GOT3 (cell line): ENCODE measurements at places on chromosomes 16 and 17.

DNA sequence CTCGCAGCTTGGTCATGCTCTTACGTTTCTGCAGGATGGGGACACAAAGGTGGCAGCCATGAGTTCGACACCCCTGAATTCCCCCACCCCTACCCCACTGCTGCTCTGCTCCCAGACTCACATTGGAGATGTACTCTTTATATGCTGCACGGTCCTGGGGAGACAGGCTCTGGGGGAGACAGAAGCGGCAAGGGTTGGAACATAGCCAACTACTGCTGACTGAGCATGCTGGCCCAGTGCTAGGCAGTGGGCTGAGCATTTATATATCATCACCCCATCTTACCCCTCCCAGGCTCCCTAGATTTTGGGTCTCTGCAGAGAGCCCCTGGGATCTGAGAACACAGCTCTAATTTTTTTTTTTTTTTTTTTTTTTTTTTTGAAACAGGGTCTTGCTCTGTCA, 8.1 kb upstream of the ATXN7L3 start:
- DNase-seq = no peak

DNA sequence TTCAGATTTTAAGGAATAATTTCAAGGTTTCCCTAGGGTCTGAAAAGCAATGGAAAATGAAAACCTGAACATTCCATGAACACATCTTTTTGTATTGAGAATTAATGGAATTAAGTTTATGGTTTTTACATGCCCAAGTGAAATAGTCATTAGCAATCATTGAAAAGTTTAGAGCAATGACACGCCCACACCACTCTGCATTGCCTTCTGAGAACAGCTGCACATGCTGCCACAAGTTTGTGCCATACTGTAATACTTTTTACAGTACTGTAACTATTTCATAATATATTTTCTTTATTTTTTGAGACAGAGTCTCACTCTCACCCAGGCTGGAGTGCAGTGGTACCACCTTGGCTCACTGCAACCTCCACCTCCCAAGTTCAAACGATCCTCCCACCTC, 345.2 kb upstream of the PMFBP1 start:
- no peak for DNase-seq

DNA sequence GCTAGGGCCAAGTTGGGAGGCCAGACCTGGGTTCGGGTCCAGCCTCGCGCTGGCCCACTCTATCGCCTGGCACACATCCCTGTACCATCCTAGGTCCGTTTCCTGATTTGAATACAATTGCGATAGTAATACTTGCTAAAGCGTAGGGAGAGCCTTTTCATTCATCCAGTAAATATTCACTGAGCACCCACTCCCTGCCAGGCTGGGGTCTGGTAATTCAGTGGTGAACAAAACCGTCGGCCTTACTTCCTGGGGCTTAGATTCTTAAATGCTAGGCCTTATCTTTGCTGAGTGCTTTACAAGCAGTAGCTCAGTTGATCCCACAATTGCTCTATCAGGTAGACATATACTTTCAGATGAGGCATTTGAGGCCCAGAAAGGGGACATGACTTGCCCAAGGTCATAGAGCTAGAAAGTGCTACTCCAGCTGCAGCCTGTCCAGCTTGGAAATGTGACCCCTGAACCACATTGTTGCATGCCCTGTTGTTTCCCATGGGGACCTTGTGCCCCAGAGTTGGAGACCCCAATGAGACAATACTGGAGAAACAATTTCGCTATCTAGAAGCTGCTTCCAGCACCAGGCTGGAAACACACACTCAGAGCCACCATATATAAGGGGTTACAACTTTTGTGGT, 691 bp downstream of the USB1 start:
- DNase-seq = no peak

DNA sequence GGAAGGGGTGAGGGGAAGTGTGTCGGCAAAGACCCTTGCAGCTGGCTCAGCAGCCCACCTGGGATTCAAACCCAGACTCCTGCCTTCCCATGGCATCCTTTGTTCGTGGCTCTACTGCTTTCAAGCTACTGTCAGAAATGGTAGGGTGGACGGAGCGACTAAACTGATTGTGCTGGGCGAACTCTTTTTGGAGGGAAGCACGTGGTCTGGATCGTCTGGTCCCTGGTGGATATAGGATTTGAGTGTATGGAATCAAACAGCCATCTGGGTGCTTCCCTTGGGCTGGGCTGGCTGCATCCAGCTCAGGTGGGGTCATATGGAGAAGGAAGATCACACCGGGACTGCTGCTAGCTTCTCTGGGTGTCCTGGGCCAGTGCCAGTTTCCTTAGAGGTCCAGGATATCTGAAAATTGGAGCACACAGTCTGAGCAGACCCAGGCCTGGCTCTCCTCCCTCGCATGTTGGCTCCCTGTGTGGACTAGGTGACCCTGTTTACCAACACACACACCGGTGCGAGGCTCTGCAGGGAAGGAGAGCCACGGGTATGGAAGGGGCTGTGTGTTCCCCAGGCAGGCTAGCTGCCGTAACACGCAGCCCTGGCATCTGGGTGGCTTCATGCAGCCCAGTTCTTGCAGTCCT, 8.6 kb downstream of the CMIP start:
- DNase-seq = no peak

DNA sequence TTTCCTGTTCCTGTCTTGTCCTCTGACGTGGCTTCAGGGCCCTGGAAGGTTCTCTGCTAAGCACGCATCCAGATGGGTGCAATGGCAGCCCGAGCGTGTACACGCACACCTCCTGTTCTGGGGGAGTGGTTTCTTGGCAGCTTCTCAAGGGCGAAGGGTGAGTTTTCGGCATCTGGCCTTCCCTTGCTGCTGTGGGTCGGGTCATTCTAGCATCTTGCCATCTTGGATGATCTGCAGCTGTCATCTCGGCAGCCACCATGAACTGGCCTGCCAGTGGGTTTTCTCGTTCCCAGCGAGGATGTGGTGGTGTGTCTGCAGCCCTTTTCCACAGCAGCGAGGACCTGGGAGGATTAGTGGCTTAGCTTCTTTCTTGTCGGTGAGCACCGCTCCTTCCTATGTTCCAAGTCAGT, 10.6 kb downstream of the MSI2 start:
- DNase-seq = no peak

GRCh38 chr16:56880176-56880575, 15.2 kb downstream of the SLC12A3 start:
- DNase-seq = no peak
